Nucleus accumbens (tissue), 56 donors: ENCODE measurements at places on chromosomes 11 and 22.
A peak's percentile ranks its signal among the peaks of the same experiment; 100 is the strongest.

DNA sequence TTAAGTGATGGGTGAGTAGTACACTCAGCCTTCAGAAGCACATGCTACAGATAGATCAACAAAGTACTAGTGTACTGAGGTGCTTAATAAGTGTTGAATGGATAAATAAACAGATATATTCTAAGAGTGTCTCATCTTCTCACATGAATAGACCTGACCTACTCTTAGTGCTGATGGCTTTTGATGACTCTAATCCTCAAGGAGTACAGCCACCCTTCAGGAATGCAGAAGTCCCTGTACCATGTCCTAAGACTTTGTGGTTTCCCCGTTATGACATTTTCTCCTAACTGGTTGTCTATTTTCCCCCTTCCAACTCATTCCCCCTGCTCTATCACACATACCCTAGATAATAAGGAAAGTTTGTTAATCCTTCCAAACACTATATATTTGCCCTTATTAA lies 61.6 kb downstream of the C11orf65 start:
- DNase-seq: no peak

DNA sequence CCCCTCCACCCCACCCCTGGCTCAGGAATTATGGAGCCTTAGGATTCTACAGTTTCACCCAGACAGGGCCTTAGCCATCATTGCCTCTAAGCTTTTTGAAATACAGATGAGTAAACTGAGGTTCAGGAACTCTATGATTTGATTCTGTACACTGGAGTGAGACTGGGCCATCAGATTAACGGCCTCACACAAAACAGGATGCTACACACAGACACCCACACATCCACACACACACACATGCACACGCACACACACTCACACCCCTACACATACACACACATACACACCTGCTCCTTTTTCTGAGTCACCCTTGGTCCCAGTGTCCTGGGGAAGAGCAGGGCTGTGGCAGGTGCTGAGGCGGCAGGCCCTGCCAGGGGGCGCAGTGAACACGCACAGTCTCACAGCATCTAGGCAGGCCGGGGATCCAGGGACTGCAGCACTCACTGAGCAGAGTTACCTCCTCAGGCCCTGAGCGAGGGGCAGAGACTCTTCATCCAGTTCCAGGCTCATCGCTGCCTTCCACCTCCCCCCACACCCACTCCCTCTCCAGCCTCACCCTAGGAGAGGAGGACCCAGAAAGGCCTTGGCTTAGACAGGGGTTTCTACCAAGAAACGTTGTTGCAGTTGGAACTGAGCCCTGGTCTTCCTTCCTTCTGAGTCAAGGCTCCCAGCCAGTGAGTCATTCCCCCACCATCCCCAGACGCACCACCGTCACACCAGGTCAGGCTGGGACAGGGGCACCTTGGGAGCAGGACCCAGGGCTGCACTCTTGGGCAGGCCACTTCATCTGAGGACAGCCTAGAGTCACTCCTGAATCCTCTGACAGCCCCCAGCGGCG lies 89.8 kb upstream of the PARVA start:
- no peak for DNase-seq

GRCh38 chr11:67375320-67376055 lies 2.1 kb upstream of the CLCF1 start:
- DNase-seq: no peak

DNA sequence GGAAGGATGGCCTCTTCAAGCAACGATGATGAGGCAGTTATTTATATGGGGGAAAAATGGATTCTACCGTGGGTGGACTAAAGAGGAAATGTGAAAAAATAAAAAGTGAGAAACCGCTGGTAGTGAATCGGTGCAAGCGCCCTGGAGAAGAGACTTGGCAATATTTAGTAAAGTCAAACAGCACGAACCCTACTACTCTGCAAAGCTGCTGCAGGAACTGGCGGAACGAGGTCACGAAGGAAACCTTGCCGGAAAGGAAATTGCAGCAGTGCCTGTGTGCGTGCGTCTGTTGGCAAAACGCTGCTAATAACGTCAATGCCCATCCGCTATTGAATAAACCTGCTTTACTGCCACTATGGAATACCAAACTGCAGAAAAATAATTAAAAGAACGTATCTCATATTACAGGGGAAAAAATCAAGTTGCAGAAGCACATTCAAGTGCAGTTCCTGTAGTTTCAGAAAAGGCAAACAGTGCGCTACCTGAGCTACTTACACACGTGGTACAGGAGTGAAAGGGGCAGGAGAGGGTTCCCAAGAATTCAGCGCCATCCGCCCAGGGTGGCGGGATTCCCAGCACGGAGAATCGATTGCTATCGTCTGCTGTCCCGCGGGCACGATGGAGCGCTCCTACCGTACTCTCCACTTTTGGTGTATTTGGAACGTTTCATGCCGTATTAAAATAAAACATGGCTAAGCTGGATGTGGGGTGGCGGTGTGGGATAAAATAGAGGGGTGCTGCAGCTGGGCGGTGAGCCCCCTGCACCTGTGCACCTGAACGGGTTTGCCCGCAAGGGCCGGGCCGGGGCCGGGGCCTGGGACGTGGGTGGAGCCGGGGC lies 585 bp upstream of the NADSYN1 start:
- DNase-seq: peak; percentile 48

- DNase-seq: no peak
Measured at GRCh38 chr11:37110385-37110784, 512.3 kb upstream of the RAG2 start.

- DNase-seq: no peak
Measured at GRCh38 chr22:45585437-45585755, 82.7 kb downstream of the FBLN1 start.

- DNase-seq: no peak
Measured at GRCh38 chr11:64025205-64025604, 10.5 kb upstream of the FLRT1 start.

- no peak for DNase-seq
Measured at GRCh38 chr11:57801183-57801485, 39.5 kb downstream of the CTNND1 start.

DNA sequence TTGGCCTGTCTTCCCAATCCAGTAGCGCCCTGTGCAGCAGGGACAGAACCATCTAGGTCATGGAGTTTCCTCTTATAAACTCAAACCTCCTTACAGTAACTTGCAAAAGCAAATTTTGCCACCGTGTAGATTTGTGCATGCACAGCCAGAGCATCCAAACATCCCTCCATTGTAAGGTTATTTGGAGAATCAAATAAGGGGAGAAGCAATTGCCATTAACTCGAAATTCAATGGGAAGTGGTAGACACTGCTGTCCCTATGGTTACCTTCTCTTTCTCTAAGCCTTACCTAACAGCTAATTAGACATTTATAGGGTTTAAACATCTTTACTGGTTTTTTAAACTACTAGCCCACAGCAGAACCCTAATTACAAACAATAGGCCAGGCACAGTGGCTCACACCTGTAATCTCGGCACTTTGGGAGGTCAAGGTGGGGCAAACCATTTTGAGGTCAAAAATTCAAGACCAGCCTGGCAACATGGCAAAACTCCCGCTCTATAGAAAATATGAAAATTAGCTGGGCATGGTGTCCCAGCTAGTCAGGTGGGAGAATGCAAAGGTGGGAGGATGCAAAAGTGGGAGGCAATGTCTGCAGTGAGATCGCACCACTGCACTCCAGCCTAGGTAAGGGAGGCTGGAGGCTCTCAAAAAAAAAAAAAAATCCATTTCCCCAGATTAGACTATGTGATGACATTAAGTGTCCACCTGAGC lies 6.6 kb downstream of the HSPA8 start:
- no peak for DNase-seq

GRCh38 chr11:43316451-43316850 lies 4.7 kb downstream of the API5 start:
- DNase-seq: no peak

DNA sequence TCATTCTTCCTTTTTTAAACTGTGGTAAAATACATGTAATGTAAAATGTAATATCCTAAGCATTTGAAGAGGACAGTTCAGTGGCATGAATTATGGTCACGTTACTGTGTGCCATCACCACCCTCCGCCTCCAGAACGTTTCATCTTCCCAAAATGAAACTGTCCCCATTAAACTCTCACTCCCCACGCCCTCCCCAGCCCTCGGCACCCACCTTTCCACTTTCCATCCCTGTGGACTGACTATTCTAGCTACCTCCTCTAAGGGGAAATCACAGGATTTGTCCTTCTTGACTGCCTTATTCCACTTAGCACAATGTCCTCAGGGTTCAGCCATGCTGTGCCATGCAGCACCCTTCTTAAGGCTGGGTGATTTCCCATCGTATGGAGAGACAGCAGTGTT lies 1509.5 kb downstream of the BRD1 start:
- DNase-seq: no peak

DNA sequence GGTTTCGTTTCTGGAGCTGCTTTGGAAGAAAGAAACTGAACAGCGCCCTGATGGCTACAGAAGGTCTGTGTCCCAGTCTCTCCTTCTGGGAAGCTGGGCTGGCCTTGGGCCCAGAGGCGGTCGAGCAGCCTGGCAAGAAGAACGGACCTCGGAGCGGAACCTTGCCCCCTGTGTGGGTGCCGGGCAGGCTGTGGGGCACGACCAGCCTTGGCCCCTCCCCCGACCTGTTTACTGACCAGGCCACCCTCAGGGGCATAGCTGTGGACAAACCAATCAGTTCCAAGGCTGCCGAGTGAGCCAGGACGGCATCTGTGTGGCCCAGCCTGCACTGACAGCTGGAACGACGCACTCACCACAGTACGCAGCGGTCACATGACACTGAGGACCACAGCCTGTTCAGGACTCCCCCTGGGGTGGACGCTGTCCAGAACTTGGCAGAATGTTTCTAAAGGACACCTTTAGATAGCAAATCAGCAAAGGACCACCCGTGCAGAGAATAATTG lies 7.2 kb downstream of the PIM3 start:
- DNase-seq: peak; percentile 43

DNA sequence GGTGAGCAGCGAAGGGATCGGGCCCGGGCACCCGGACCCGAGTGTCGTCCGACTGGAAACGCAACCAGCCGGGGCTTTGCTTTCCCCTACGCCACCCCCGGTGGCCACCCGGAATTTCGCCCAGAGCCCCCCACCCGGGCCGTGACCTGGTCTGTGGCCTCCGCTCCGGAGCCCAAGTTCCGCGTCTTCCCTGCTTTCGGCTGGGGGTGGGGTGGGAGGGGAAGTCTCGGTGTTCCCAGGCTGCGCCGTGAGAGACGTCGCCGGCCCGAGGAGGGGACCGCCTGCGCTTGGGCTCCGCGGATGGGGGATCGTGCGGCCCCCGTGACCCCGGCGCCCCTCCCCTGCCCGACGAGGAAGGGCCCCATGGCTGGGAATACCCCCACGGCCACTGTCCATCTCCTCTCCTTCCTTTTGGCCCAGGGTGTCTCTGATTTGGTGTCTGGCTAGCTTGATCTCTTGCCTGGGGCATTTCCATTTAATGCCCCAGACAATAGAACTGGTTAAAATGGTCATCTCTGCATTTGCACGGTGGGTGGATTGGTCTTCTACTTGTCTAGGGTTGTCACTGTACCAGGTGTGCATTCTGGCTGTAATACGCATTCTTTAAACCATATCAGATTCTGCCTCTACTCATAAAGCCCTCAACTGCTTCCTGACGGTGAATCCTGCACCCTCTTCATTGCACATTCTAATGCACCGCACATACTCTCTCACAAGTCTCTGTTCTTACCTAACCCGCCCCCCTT lies 789 bp downstream of the SIK2 start:
- peak; percentile 59 for DNase-seq

GRCh38 chr22:16806401-16806800 lies 18.8 kb downstream of the XKR3 start:
- no peak for DNase-seq

DNA sequence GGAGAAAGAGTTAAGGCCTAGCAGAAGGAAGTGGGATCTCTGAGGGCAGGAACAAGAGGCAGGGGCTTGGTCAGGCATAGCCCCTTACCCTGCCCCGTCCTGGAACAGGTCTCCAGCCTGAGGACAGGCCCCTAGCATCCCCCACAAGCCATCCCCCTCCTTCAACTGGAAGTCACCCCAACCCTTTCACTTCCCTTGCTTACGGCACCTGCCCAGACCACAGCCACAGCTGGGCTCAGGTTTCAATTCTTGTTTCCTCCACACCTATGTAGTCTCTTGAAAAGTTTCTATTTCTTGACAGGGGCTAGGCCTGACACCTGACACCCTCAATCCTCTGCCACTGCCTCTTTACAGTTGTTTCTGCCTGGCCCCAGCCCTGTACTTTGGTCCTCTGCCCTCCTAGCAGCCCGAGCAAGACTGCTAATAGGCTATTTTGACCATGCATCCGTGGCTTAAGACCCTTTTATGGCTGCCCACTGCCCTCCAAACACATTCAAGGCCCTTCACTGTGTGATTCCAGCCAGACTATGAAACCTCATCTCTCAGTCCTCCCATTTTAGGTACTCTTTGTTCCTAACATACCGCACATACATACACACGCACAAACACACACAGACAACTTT lies 10.9 kb upstream of the FCHSD2 start:
- no peak for DNase-seq

- no peak for DNase-seq
Measured at GRCh38 chr22:29617922-29618629, 14.6 kb downstream of the NF2 start.

DNA sequence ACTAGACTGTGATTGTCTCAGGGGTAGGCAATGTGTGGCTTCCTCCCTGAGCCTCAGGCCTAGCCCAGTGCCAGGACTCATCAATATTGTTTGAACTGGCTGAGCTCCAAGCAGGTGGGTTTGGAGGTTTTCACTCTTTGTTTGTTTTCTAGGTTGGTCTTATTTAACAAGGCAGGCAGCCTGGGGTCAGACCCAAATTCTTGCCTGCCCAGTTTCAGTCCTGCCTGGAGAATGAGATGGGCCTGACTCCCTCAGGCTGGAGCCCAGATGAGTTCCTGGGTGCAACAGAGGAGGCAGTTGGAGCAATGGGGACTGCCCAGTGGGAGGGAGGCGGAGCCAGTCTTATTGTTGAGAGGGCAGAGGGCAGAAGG lies 28.3 kb upstream of the TP53I11 start:
- no peak for DNase-seq

- DNase-seq: no peak
Measured at GRCh38 chr11:130308886-130309285, 5.8 kb downstream of the ZBTB44 start.

- DNase-seq: no peak
Measured at GRCh38 chr11:59574467-59574866, 41.1 kb downstream of the OSBP start.

- DNase-seq: no peak
Measured at GRCh38 chr11:69500285-69501120, 19.0 kb downstream of the LINC01488 start.

- DNase-seq: no peak
Measured at GRCh38 chr22:29604076-29604360, 585 bp downstream of the NF2 start.

GRCh38 chr22:21902296-21903087 lies 35.0 kb upstream of the MAPK1 start:
- DNase-seq: no peak

- DNase-seq: no peak
Measured at GRCh38 chr11:117816846-117817367, 7.6 kb downstream of the FXYD2 start.

GRCh38 chr11:69697469-69697843 lies 6.4 kb downstream of the FGF19 start:
- no peak for DNase-seq

- no peak for DNase-seq
Measured at GRCh38 chr22:42905217-42905616, 48.1 kb upstream of the ARFGAP3 start.
